ENCODE measurements at places on chromosomes 16 and 17.

- DNase-seq: no peak
Measured at GRCh38 chr17:61926826-61927207, 965 bp downstream of the INTS2 start.

DNA sequence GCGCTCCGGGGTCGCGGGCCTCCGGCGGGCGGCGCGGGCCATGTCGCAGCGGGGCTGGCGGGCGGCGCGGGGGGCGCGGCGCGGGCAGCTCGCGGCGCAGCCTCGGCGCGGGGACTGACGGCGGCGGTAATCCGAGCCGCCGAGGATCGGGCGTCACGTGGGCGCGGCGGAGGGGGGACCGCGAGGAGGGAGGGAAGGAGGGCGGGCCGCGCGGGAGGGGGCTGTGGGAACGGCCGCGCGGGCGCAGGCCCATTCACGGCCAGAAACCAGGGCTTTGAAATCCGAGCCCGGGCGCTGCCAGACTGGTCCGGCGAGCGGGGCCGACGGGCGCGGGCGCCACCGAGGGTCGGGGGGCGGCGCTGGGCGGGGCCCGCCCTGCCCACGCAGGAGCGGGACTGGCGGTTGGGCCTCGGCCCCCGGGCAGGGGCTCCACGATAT, at the start of gene MTSS2:
MTSS2 (minus strand) TSS at position 116 of the 438 bp plus-strand sequence. CDS start 262 bp downstream, outside the sequence.
- peak; percentile 86 for DNase-seq

GRCh38 chr17:28616281-28616680, 2.3 kb upstream of the RSKR start:
- no peak for DNase-seq

DNA sequence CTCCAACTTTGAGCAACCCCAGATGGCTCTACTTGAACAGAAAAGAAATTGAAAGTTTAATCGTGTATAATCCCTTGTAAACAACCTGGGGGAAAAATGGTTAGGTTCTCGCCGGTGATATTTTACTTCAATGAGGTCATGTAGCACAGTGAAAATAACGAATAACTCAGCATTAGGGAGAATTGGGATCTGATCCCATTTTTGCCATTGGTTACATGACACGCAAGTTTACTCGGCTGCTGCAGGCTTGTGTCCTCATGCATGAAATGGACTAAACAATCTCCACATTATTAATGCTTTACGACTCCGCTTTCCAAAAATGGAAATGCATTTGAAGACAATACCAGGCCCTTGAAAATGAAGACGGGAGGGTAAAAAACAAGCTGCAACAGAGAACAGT, 45.5 kb upstream of the LRRC37A3 start:
- DNase-seq: no peak

DNA sequence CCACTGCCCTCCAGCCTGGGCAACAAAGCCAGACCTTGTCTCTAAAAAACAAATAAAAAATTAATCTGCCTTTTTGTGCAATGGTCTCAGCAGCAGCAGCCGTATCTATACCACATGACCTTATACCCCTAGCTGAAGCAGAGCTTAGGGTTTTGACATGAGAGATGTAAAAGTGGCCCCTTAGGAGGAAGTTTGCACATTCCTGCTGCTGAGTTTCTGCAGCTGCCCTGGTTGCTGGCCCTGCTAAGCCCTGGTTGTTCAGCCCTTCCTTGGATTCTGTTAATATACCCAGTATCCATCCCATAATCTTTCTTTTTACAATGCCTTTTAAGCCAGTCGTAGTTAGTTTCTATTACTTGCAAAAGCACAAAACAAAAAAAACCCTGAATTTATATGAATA, 33.0 kb upstream of the PRKCB start:
- no peak for DNase-seq

DNA sequence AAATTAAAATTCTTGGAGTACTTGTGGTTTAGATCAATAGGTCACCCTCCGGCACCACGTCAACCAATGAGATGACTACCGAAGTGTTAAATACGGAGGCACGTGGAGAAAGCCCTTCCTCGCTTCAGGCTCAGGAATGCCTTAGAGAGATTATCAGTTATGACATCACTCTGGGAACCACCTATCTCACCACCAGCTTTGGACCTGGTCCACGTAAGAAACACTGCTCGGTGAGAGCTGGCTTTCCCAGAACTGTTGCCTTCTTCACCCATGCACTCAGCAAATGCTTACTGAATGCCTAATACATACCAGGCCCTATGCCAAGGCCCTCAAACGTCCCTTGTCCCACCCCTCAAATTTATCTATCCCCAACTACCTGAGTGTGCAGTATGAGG, 71.3 kb downstream of the SMG6 start:
- no peak for DNase-seq

GRCh38 chr16:50940275-50940854, 198.5 kb downstream of the CYLD start:
- no peak for DNase-seq

- DNase-seq: no peak
Measured at GRCh38 chr17:13297183-13297582, 279.4 kb upstream of the ELAC2 start.

DNA sequence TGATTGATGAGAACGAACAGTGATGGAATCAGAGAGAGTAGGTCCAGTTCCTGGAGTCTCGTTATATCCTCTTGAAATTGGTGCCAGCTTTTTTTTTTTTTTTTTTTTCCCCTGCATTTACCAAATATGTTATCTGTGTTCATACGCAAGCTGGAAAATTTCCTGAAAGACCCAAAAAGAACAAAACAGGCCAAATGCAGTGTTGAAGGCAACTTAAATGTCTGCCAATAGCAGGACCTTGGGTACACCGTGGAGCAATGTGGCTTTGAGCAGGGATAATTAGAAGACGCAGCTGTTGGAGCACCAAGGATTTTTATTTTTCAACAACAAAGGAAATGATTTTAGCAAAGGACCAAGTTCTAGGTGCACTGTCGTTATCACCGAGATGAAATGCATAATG, 105.0 kb downstream of the ABCC6 start:
- DNase-seq: no peak

DNA sequence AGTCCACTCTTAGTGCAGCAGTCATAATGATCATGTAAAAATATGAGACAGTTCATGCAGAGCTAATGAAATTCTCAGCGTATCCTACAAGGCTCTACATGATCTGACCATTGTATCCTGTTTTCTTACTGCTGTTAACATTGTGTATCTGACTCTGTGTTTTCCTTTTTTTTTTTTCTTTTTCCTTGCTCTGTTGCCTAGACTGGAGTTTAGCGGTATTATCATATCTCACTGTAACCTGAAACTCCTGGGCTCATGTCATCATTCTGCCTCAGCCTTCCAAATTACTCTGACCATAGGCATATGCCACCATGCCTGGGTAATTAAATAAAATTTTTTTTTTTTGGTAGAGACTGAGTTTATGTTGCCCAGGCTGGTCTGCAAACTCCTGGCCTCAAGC, 12.1 kb downstream of the DUS2 start:
- no peak for DNase-seq

DNA sequence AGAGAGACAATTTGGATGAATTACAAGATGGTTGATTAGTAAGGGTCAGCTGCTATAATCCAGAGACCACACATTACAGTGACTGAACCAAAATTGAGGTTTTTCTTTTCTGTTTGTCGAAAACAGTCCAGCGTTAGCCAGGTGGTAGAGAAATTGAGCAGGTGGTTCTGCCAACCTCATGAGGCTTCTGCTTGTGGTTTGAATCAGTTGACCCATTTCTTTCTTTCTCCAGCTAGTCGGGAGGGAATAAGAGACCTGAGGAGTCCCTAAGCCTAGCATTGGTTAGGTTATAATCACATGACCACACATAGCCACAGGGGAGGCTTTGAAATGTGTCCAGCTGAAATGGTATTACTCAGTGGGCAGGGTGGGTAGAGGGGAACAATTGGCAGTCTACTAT, 504.6 kb downstream of the HS3ST4 start:
- no peak for DNase-seq

GRCh38 chr17:64410750-64411490, 20.3 kb upstream of the PECAM1 start:
- DNase-seq: no peak

DNA sequence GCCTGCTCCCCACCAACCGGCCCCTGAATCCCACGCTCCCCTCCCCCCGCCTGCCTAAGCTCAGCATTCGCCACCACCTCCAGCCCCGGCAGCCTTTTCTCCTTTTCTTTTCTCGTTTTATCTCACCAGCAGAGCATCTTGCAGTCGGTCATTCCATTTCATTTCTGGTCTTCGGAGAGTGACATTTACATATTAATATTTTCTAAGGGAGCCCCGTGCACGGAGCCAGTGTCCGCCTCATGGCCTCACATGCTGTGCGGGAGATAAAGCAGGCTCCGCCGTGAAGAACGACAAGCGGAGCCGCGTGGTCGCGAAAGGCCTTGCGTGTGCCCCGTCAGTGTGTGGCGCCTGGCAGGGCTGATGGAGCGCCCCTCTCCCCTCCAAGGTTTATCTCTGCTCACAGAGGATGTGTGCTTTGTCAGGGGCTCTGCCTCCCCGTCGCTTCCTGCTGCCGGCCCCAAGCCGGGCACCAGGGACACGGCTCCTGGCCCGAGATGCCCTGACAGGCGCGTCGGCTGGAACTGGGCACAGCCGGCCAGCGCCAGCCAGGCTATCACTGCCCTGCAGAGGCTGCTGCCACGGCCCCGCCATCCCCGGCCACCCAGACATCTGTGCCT, 95.5 kb upstream of the GSE1 start:
- DNase-seq: no peak

GRCh38 chr17:2551493-2551892, 39.8 kb upstream of the METTL16 start:
- no peak for DNase-seq

DNA sequence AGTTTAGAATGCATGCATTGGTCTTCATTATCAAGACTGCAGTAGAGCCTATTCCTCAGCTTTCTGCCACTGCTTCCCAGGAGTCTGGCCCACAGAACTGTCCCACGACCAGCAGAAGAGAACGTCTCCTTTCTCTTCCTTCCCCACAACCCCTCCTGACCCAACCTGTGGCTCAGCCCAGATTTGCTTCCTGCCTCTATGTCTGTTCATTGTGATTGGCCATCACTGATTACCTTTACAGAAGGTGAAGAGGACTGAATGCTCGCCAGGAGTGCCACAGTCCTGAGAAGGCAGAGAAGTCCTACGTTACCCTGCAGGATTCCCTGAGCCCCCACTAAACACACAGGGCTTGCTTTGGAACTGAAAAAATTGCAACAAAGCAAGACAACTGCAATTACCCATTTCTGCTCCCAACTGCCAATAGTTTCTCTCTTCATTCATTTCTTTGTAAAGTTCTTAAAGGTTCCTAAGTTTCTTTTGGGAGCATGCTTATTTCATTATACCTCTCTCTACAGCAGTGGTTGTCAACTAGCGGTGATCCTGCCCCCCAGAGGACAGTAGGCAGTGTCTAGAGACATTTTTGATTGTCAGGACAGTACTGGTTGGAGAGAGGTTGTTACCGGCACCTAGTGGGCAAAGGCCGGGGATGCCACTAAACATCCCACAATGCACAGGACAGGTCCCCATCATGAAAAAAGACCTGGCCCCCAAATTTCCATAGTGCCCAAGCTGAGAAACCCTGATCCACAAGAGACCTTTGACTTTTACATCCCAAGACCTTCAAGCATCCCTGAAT, 4.5 kb upstream of the NAT9 start:
- DNase-seq: peak; percentile 82

DNA sequence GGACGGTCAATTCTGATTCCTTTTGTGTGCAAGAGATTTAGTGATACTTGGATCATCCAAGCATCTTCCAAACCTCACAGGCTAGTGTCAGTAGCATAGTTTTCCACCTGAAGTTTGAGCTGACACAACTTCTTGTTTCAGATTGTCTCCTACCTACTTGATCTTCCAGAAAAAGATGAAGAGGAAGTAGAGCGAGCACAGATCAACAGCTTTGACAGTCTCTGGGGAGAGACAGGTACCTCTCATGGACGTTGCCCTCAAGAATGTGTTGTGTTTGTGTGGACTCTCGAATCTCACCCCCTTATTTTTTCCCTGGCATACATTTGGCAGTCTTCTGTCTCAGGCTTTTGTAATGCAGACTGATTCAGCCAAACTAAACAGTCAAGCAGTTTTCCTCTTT, 47.4 kb downstream of the CYB561 start:
- DNase-seq: no peak

DNA sequence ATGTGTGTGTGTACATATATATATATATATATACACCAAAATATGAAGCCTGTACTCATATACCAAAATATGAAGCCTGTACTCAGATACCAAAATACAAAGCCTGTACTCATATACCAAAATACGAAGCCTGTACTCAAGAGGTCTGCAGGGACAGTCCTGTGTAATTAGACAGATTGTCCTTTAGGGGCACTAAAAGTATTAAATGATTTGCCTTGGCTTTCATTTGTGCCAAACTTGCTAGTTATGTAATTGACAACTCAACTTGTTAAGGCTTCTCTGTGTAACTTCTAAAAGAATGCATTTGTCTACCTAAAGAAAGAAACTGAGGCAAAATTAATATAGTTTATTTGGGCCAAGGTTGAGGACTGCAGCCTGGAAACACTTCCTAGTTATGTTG, 30.8 kb upstream of the DHX40 start:
- no peak for DNase-seq

DNA sequence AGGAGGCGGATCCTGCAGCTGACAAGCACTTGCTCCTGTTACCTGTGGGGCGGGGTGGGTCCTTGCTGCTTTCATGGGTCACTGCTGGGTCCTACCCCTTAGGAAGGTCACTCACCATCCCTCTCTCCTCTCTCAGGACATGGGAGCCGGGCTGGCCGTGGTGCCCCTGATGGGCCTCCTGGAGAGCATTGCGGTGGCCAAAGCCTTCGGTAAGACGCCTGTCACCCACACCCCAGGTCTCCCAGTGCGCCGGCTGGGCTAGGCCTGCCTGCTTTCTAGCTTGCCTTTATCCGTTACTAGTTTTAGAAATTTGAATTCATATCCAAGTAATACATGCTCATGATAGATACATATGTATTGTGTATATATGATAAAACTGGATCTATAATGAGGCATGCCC, 17.2 kb downstream of the SLC26A11 start:
- no peak for DNase-seq

DNA sequence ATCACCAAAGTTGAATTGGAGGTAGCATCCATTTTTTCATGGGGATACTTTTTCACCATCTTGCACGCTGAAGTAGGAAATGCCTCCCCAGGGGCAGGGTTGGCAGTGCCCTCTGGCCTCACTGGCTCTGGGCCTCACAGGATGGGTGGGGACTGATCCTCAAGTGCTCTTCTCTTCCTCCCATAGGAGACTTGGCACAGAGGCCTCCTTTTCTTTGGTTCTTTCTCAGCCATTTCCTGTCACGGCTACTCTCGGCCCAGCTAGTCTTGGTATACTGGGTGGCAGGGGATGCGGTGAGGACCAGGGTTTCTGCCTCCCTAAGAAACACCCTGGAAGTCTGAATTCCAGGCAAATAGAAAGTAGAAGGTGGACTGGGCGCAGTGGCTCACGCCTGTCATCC, 58.2 kb downstream of the PECAM1 start:
- DNase-seq: no peak

DNA sequence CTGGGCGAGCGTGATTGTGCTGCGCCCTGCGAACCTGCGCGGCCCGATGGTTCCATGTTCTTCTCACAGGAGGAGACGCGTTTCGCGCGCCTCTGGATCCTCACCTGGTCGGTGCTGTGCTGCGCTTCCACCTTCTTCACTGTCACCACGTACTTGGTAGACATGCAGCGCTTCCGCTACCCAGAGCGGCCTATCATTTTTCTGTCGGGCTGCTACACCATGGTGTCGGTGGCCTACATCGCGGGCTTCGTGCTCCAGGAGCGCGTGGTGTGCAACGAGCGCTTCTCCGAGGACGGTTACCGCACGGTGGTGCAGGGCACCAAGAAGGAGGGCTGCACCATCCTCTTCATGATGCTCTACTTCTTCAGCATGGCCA, 1.0 kb downstream of the FZD2 start:
- DNase-seq: no peak

- DNase-seq: peak; percentile 51
Measured at GRCh38 chr17:10737168-10737622, 7.4 kb upstream of the TMEM220 start.

GRCh38 chr16:83561876-83562275, 245.9 kb upstream of the HSBP1 start:
- no peak for DNase-seq

Data from globus pallidus (tissue), 1 donor.